Astrocyte of the spinal cord (primary cell): ENCODE measurements at places on chromosomes 4 and X.
A peak's percentile ranks its signal among the peaks of the same experiment; 100 is the strongest.

DNA sequence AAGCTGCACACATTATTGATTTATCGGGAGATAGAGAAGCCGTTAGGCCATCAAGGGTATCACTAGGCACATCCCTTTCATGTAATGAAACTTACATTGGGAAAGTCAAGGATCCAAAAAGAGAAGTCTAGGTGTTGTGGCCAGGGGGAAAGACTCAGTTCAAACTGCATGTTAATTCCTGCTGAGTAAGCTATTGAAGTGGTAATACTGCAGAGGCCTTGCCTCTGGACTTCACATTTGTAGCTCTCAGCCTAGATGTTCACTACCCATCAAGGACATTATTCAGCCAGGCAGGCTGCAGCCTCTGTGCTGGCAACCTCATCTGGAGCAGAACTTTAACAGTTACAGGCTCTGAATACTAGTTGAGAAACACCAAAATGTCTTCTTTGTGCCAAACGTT, 2094.5 kb upstream of the AGA start:
- no peak for DNase-seq

DNA sequence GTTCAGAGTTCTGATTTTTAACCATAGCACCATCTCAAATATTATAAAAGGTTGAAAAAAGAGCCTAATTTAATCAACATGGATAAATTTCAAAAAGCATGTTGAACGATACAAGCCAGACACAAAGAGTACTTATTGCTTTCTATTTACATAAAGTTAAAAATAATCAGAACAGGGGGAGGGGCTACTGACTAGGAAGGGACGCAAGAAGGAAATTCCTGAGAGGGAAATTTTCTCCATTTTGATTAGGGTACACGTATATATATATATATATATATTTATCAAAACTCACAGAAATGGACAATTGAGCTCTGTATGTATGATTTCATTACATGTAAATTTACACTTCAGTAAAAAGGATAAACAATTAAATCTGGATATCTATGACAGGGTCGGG, 482 bp upstream of the MBTPS2 start:
- no peak for DNase-seq

DNA sequence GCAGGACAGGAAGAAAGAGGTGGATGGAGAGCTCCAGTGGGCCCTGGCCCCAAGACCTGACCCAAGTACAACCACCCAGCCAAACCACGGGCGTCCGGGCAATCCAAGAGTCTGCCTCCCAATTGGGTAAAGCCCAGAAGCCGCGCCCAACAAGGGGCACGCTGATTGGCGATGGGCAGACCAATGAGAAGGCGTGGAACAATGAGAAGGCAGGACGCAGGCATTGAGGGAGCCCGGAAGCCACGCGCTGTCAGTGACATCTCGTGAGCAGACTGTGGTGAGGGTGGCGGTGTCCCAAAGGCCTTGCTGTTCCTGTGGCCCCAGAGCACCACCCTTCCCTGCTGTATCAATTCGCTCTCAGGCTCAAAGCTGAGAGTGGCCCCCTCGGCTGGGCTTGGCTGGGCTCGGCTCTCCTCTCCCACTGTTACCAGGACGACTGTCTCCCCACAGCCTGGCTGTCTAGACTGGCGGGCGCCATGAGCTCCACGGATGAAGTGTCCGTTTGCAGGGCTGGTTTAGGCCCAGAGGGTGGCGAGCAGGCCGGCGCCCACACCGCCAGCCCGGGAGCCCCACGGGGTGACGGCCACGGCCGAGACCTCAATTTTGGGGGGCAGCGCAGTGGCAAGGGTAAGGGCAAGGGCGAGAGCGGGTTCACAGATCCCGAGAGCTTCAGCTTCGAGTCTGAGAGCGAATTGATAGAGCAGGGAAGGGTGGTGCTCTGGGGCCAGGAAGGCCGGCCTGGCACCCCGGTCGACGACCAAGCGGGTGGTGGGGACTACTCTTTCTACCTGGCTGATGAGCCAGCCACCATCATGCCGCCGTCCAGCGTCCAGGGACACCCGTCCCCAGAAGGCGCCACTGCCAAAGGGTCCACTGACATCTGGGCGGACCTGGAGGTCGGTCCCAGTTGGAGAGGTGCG, at the start of gene LOC101059915:
Gene LOC101059915 (plus strand): TSS at position 219 of the 920 bp plus-strand sequence.
- DNase-seq: no peak

GRCh38 chr4:88584471-88584900, 7.8 kb upstream of the HERC3 start:
- DNase-seq: no peak

- peak; percentile 4 for DNase-seq
Observed at GRCh38 chrX:108224218-108224617, 132.6 kb downstream of the ATG4A start.

GRCh38 chr4:41887821-41888686, 47.2 kb upstream of the TMEM33 start:
- peak; percentile 62 for DNase-seq

DNA sequence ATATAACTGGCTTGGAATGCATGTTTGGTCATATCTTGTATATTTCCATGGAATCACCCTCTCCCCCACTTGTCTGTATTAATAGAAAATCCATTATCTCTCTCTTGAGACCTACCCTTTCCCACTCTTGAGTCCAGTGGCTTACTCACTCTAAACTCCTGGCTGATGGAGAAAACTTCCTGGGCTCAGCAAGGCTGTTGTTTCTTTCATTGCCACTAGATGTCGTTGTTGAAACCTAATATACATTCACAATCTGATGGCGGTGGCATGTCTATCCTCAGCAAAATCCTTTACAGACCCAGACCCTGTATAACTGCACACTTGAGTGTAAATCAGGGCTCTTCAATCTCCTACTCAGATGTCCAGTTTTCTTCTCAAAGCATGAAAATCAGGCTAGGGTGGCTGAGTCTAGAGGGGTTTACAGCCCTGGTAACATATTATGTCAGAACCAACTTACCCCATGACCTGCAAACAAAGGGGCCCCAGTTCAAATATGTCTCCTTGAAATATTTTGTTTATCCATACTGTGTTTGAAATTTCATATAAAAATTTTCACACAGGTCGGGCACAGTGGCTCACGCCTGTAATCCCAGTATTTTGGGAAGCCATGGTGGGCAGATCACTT, 70.0 kb upstream of the FAM241A start:
- peak; percentile 68 for DNase-seq

DNA sequence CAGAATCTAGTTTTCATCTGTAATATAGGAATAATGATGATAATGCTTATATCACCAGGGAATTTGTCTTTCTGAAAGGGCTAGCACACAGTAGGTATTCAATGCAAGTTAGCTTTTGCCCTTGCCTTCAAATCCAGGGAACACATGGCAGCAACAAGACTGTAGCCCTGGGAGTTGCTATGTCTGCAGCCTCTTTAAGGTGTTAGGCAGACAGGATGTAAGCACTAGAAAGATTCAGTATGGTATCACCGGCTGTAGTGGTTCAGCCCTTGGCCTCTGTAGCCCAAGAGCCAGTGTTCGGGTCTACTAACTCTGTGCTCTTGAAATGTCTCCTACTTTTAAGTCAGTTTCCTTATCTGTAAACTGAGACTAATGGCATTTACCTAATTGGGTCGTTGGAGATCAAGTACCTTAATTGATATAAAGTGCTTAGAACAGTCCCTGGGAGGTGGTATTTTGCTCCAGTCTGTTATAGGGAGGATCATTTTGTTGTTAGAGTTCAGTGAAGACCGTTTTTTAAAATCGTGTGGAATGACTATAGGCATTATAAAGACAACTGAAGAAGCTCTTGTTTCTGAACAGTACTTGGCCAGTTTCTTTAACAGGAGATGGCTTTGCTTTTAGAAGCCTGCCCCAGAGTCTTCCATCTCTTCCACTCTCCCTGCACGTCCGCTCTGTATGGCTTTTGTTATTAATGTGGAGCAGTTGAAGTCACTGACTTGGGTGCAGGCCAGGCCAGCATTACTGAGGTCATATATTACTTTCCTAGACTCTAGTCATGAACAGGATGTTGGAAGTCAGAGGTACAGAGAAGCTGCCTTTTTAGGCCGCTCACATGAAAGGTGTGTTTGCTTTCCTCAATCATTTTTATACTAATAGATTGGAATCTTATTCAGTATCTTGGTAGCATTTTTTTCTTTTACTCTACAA, 44.8 kb downstream of the GAB1 start:
- peak; percentile 93 for DNase-seq

- DNase-seq: peak; percentile 5
Observed at GRCh38 chr4:15262396-15262795, 165.4 kb upstream of the C1QTNF7 start.

GRCh38 chr4:175034986-175035705, 117.0 kb downstream of the ADAM29 start:
- DNase-seq: peak; percentile 17

GRCh38 chr4:138275216-138275615, 33.1 kb upstream of the SLC7A11 start:
- DNase-seq: peak; percentile 12

DNA sequence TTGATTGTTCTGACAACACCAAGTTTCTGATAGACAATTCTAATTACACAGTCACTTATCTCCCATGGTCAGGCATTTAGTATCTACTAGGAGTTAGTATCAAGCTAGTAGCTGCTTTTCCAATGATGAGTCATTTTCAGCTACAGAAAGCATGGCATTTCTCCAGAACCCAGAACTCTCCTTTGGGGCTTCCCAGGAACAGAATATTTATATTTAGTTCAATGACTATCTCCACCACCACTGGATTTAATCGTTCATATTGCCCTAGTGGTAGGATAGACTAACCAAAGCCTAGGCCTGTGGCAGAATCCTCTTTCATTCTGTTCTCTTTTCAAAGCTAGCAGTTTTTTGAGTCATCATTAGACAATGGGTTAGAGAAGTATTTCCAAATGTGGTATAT, 569.4 kb downstream of the GABRG1 start:
- peak; percentile 27 for DNase-seq

- DNase-seq: no peak
Observed at GRCh38 chr4:115780268-115780667, 666.8 kb upstream of the NDST4 start.

GRCh38 chrX:2513121-2513664, 12.4 kb upstream of the DHRSX start:
- no peak for DNase-seq
